ENCODE measurements at places on chromosomes 1 and 21.
A peak's percentile ranks its signal among the peaks of the same experiment; 100 is the strongest.

DNA sequence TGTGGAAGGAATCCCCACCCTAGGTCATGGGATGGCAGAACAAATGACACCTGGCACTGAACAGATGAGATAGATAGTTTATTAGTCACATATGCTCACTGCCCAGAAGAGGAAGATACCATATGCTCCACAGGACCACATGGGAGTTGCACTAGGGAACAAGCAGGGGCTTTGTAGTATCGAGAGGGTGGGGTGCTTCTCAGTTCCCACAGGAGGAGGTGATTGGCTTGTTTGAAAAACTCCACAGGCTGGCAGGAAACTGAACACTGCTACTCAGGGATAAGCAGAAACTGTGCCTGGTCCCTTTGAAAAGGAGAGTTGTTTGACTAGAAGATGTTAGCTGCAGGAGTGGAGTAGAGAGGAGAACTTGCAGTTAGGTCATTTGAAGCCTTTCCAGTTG lies 31.9 kb upstream of the RXRG start:
- DNase-seq = no peak

DNA sequence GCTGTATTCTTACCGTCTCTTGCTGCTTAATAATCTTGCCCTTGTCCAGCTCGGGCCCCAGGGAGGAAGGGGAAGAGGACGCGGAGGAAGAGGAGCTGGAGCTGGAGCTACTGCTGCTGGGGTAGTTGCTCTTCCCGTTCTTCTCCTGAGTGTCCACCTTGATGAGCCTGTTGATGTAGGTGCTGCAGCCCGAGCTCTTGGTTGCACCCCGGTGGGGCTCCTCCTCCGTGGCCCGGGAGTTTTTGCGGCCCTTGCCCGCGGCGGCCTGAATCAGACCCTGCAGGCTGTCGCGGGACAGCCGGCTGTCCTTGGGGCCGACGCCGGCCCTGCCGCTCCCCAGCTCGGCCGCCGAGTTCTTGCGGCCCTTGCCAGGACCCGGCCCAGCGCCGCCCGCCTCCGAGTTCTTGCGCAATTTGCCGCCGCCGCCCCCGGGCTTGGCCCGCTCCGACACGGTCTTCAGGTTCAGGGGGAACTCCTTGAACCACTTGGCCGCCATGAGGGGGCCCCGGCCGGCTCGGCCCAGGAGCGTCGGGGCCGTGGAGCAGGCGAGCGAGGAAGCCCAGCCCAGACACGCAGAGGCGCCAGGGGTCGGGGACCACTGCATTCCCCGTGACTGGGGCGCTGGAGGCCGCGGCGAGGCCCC lies 475 bp upstream of the TDRD10 start:
- no peak for DNase-seq

DNA sequence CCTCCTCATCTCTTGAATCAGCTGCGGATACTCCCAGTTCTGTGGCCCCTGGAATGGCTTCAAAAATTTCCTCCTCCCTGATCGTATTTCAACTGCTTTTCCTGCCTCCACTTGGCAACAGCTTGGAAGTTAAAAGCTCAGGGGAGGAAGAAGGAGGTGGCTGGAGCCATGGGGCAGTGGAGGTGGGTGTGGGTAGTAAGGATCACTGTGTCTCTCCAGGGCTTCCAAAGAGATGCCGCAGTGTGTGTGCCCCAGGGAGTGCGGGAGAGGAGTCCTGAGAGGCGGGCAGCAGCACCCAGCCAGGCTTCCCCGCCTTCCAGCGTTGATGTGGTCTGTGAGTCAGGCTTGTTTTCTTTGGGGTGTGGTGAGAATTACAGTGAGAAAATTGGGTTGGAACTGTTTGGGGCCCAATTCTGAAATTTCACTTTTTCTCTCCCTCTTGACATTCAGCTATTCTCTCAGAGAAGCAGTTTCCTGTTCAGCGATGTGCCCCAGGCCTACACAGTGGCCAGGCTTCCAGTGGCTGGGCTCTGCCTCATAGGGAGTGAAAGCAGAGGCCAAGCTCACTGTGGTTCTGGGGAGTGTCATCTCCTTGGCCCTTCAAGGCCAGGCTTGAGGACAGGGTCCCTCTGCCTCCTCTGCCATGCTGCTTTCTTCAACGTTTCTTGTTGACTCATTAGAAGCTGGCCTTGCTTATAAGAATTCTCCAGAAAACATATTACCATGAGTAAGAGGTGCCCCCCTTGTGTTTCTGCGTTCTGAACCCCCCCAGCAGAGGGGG lies 69.0 kb downstream of the PGM1 start:
- peak; percentile 82 for DNase-seq

- DNase-seq = no peak
Measured at GRCh38 chr1:186648613-186649012, 31.6 kb downstream of the PTGS2 start.

DNA sequence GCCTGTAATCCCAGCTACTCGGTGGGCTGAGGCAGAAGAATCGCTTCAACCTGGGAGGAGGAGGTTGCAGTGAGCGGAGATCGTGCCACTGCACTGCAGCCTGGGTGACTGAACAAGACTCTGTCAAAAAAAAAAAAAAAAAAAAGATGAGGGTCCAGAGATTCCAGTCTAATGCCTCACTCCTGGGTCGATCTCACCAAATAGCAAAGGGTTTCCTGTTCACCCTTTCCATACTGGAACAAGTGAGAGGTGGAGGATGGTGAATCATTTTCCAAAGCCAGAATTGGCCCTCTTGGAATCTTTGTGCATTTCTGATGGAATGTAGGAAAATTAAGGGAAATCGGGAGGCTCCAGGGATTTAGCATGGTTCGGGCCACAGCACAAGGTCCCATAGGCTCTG lies 58.1 kb upstream of the ZNF648 start:
- DNase-seq = no peak

DNA sequence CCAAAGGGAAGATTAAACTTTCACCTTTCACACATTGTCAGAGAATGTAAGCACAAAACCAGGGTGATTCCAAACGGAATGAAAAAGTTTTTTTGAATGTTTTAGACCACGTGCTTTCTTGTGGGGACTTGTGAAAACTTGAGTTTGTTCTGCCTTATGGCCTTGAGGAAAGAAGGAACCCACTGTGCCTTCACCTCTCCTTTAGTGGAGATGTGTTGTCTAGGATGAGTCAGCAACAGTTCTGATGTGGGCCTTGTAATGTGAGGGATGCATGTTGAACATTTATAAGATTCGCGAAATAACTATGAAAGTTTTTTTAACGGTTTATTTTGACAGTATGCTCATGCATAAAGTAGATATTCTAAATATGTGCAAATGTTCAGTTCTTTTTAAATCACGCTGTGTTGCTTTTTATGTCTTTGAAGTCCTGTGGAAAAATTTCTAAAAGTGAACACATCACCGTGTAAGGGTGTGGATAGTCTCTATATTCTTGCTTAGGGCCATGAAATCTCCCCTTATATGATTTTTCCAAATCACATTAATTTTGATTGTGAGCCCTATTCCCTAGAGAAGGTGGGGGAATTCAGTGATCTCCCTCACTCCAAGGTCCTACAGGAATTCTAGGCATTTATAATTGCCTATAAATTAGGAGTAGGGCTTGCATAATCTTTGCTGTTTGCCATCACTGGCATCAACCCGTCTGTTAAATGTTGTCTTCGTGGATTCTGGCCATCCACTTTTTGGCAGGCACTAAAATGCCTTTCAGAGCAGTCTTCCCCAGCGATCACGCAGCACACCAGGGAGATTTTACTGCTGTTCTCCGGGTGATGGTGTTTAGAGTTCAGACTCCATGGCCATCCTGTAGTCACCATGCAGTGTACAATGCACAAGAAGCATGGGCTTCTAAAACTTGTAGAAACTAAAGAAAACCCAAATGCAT lies 47.4 kb downstream of the PLA2G4A start:
- DNase-seq = peak; percentile 32

DNA sequence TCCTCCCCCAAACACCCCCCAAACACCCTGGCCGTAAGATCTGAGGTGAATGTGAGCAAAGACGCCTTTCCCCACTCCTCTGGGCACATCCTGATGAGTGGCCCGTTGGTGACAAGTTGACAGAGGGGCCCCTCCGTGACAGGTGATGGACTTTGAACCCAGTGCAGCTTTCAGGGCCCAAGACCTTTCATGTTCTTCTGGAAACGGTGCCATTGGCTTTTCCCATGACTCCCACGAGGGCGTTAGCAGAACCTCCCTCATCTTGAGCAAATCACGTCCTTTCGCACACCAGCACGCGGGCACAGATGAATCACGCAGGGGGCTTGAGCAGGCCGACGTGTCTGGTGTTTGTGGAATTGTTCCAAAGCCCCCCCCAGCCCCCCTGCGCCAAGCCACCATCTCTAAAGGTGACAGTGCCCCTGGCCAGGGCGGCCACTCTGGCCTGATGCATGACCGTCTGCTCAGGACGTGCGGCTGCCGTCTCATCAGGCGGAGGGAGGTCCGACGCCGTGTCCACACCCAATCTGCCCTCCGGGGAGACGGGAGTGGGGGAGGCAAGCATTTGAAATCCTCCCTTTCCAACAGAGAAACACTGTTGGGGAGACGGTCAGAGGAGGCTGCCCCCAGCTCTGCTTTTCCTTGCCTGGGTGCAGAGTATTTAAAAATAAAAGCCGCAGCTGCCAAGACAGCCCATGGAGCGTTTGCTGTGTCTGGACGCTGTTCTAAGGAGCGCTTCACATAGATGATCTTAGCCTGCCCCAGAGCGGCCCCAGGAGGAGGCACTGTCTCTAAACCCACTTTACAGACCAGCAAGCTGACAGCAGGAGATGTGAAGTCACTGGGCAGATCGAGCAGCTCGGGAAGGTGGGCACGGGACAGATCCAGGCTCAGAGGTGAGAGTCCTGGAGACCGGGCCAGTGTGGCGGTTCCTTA lies 98.3 kb upstream of the ARHGEF16 start:
- DNase-seq = no peak

DNA sequence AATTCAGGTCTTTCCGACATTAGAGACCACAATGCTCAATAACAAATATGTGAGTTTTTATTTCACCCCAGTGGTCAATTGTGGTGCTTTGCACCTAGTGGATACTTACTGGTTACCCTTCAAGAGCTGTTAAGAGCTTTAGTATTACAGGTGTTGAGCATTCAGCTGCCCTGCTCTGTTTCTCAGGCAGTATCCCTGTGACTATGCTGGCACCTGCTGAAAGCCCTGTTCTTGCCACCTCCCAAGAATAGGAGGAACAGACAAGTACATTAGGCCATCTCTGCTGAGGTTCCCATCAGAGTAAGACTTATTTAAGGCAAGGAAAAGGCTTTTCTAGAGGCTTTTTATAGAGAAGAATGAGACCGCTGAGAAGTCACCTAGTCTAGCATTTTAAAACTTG lies 60.8 kb downstream of the NOS1AP start:
- no peak for DNase-seq

DNA sequence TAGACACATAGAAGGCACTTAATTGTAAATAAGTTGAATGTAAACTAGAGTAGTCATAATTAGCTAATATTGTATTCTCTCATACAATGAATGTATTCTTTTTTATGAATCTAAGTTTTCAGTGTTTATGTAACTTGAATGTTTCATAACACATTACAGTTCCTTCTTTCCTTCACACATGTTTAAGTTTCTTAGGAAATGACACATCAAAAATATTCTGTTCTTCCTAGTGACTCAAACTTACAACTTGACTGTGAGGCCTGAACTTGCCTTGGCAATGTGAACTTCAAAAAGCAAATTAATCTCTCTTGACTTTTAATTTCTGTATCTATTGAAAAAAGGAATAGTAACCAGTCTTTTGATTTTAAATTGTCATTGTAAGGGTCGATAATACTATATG lies 700.1 kb downstream of the KCNT2 start:
- peak; percentile 1 for DNase-seq

GRCh38 chr21:29221253-29221744 lies 77.4 kb upstream of the BACH1 start:
- peak; percentile 26 for DNase-seq

- DNase-seq = no peak
Measured at GRCh38 chr21:41232013-41232412, 64.1 kb downstream of the BACE2 start.

- DNase-seq = no peak
Measured at GRCh38 chr1:16258591-16259135, 21.7 kb upstream of the CPLANE2 start.

- peak; percentile 29 for DNase-seq
Measured at GRCh38 chr1:192807211-192808162, 1.4 kb upstream of the RGS2 start.

- DNase-seq = no peak
Measured at GRCh38 chr1:6033986-6034749, 11.5 kb upstream of the KCNAB2 start.

GRCh38 chr1:4020449-4020848 lies 120.4 kb upstream of the C1orf174 start:
- no peak for DNase-seq

GRCh38 chr21:41899426-41900202 lies 20.5 kb upstream of the PRDM15 start:
- DNase-seq = no peak

DNA sequence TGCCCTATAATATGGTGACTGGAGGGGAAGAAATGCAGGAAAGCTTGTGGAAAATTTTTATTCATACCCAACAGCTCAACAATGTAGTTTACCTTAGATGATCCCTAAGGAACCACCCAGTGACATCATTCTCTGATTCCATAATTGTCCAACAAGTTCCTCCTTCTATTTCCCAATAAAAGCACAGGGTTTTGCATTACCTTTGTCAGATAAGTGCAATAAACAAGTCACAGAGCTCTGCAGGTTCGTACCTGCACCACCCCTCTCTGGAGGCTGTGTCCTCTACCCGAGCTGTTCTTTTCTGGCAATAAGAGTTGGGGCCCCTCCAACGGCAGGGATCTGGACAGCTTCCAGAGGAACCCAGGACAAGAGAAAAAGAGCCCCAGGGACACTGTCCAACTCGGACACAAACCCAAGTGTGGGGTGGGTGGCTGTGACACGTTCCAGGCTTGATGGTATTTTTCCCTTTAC lies 38.8 kb downstream of the RCAN1 start:
- peak; percentile 43 for DNase-seq

- DNase-seq = no peak
Measured at GRCh38 chr21:24339406-24339805, 1267.9 kb downstream of the MRPL39 start.

GRCh38 chr1:95991787-95992520 lies 729.6 kb upstream of the PTBP2 start:
- DNase-seq = no peak

- DNase-seq = no peak
Measured at GRCh38 chr21:44397431-44398031, 44.1 kb downstream of the TRPM2 start.

DNA sequence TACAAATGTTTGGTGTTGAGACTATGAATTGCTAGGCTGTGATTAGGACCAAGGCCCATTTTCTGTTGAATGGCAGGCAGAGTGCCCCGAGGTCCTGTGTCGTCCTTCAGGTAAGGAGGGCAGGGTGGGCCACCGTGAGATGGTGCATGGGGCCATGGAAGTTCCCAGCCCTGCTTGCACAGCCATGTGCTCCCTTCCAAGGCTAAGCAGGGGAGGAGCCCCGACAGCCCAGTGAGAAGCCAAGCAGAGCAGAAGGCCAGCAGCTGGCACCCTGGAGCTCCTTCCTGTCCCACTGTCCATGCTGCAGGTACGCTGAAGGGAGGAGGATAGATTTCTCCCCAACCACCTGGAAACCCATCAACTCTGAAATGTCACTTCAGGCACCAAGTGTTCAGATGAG lies 8.2 kb upstream of the NUAK2 start:
- DNase-seq = no peak

GRCh38 chr1:96206451-96206850 lies 515.1 kb upstream of the PTBP2 start:
- no peak for DNase-seq

GRCh38 chr21:45386728-45387371 lies 18.1 kb upstream of the COL18A1 start:
- peak; percentile 90 for DNase-seq
